ENCODE measurements at places on chromosomes 16 and 17.

- DNase-seq = no peak
Observed at GRCh38 chr17:79368521-79368920, 242.3 kb downstream of the RBFOX3 start.

GRCh38 chr16:47787696-47788095 is 326.6 kb downstream of the PHKB start:
- no peak for DNase-seq

DNA sequence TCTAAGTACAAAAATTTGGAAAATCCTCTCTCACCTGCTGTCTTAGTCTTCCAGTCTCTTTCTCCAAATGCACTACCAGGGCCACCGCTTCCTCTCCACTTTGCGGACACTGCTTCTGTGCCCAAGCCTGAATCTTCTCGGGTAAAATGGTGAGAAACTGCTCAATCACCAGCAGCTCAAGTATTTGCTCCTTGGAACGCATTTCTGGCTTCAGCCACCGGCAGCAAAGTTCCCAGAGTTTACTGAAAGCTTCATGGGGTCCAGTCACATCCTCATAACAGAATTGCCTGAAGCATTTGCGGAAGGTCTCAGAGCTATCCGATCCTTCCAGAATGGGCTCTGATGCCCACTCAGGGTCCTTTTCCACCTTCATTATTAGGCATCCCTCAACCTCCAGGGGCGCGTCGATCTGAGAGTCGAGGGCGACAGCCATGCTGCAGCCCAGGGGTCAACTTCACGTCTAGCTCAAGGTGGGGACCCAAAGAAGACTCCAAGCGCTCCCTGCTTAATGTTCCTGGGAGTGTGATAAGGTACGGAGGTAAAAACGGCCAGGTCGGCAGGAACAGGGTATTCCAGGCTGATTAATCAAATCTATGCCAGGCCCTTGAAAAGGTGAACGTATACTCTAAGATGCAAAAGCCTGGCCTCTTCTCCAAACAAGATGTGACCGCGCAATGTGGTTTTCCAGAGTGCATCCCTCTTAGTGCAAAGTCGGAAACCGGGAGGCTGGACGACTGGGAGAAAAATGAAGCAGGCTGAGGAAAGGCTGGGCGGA is 763 bp downstream of the ZKSCAN2 start:
- DNase-seq = no peak

DNA sequence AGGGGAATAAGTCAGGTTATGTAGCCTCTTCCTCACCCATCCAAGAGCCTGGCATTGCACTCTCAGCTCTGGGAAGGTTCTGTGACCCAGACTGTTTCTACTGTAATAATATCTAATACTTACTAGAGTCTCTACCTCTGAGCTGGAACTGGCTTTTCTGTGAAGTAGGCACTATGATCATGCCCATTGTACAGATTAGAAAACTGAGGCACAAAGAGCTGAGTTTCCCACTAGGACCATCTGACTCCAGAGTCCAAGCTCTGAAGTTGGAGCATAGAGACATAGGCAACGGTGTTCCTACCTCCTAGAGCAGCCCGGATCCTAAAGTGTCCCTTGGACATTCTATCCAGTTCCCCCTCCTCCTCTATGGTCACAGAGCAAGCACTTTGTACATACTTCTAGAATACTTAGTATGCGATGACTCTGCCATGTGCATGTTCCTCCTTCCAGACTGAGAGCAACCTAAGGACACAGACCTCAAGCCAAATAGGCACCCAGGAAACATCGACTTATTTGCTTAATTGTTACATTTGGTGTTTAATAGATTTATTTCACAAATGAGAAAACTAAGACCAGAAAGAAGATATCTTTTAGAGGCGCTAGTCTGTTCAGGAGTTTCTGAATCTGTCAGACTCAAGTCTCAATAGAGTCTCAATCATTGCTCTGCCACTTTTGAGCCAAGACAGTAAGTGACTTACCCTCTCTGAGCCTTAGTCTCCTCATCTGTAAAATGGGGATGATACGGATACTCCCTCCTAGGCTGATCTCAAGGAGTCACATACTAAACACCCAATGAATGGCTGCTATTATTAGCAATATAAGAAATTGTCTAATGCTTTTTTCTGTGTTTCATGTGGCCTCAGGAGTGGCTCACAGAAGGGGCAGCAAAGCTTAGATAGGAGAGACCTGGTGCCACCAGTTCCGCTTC is 3.6 kb downstream of the CLEC19A start:
- DNase-seq = no peak

- DNase-seq = no peak
Observed at GRCh38 chr17:27366437-27366836, 72.5 kb downstream of the WSB1 start.

DNA sequence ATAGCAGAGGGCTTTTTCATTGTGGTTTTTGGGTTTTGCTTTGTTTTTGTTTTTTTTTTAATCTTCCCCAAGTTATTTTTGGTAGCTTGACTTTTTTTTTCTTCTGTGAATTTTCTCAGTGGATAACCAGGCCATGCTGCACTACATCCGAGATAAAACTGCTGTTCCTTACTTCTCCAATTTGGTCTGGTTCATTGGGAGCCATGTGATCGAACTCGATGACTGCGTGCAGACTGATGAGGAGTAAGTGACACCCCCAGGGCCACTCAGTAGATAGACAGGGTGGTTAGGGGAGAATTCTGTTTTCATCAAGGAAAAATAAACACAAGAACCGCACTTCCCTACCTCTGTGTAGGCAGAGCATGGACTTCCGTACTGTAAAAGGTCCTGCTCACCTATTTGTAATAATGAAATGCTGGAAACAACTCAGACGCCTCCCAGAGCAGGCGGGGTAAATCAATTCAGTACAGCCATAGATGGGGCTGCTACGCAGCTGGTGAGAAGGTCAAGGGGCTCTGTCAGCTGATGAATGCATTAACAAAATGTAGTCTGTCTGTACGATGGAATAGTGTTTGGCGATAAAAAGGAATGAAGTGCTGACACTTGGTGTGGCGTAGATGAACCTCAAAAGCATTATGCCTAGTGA is 28.6 kb downstream of the CLEC16A start:
- DNase-seq = no peak

DNA sequence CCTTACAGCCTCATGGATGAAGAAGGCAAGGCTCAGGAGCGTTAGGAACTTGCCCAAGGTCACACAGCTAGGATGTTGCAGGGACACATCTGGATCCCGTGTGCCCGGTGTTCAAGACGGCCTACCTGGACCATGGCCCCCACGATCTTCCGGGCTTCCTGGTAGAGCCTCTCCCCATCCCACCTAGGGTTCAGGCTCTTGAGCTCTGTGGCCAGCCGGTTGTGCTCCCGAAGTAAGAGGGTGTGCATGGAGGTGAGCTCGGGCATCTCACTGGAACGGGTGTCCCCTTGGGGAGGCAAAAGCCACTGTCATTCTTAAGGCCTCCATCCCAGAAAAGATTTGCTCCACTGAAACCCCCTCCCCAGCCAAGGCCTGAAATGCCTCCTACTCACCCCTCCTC is 5.3 kb downstream of the MPO start:
- no peak for DNase-seq

- no peak for DNase-seq
Observed at GRCh38 chr16:17470182-17470907, 415 bp downstream of the XYLT1 start.

- DNase-seq = no peak
Observed at GRCh38 chr16:722835-723633, 2.1 kb downstream of the ANTKMT start.

GRCh38 chr17:59067756-59068155 is 38.9 kb downstream of the TRIM37 start:
- no peak for DNase-seq

GRCh38 chr16:71383054-71383773 is 24.7 kb downstream of the CALB2 start:
- no peak for DNase-seq

DNA sequence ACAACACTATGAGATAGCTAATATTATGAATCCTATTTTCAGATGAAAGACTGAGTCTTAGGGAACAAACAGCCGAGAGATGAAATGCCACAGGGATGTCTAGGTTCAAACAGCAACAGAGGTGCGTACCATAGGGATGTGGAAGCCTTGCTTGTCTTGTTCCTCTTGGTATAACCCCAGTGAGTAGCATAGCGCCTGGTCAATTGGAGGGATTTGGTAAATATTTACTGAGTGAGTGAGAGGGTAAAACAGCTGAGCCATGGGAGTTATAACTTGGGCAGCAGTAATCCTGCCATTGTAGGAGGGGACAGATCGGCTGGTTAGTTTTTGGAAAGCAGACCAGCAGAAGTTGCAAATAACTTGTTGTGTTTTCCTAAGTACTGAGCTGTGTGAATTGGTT is 80.2 kb downstream of the WWOX start:
- no peak for DNase-seq

GRCh38 chr16:71584543-71585317 is 7.8 kb upstream of the TAT start:
- DNase-seq = no peak

GRCh38 chr17:64992325-64992802 is 64.2 kb downstream of the GNA13 start:
- DNase-seq = no peak

- no peak for DNase-seq
Observed at GRCh38 chr17:55576237-55576995, 65.2 kb upstream of the SMIM36 start.

DNA sequence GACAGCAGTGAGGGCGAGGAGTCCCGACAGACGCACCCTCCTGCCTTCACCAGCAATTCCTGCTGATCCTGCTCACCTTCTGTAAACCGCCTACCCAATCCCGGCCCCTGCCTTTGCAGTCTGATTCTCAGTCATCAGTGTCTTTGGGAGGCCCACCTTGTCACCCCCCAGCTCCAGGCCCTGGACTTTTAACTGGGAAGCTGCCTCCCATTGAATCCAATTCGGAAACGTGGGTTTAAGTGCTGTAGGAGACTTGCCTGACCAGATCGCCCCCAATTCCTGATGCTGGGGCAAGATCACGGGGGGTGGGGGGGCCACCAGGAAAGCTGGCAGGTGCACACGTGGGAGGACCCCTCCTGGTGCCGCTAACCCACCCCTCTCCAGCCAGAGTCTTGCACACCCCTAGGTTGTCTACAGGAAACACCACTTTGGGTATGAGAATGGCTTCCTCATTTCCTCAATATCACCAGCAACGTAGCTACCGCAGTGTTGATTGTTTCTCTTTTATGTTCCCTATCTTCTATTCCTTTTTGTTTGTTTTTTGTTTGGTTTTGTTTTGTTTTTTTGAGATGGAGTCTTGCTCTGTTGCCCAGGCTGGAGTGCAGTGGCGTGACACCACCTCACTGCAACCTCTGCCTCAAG is 46.6 kb upstream of the CMIP start:
- DNase-seq = no peak

GRCh38 chr17:54353789-54354525 is 531.2 kb downstream of the KIF2B start:
- DNase-seq = no peak

GRCh38 chr17:74697515-74697914 is 15.2 kb downstream of the CD300LF start:
- no peak for DNase-seq

GRCh38 chr16:87233928-87234327 is 83.3 kb downstream of the C16orf95 start:
- DNase-seq = no peak

DNA sequence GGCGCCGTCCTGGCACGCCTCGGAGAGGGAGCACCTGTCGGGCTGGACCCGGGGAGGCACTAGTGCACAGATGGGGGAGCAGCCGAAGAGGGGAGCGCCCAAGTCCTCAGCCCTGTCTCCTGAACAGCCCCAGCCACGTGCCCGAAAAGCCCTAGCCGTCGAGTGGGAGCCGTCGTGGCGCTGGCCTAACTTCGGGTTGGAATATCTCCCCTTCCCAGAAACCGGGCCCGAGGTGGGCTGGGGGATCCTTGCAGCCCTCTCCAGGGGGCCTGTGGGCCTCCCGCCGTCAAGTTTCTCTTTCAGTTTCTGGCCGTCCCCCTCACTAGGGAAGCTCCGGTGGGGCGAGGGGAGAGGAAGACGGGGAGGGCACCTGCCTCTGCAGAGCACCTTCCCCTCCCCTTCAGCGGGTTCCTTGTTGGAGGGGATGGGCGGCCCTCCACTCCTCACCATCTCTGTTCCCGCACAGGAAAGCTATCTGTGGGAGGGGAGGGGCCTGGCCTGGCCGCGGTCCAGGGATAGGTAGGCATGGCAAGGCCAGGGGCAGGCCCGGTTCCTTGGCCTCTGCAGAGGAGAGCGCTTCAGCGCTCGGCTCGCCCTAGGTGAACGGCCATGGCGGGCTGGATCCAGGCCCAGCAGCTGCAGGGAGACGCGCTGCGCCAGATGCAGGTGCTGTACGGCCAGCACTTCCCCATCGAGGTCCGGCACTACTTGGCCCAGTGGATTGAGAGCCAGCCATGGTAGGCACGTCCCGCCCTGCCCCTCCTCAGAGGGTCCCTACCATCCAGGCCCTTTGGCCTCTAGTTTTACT is 709 bp downstream of the STAT5A start:
- DNase-seq = no peak

- DNase-seq = no peak
Observed at GRCh38 chr16:81523387-81524115, 78.9 kb downstream of the CMIP start.

All from hippocampal formation (tissue), 2 donors.